ENCODE measurements at places on chromosomes 1 and 21.

- DNase-seq = no peak
Observed at GRCh38 chr1:117128323-117129079, 7.0 kb upstream of the TRIM45 start.

DNA sequence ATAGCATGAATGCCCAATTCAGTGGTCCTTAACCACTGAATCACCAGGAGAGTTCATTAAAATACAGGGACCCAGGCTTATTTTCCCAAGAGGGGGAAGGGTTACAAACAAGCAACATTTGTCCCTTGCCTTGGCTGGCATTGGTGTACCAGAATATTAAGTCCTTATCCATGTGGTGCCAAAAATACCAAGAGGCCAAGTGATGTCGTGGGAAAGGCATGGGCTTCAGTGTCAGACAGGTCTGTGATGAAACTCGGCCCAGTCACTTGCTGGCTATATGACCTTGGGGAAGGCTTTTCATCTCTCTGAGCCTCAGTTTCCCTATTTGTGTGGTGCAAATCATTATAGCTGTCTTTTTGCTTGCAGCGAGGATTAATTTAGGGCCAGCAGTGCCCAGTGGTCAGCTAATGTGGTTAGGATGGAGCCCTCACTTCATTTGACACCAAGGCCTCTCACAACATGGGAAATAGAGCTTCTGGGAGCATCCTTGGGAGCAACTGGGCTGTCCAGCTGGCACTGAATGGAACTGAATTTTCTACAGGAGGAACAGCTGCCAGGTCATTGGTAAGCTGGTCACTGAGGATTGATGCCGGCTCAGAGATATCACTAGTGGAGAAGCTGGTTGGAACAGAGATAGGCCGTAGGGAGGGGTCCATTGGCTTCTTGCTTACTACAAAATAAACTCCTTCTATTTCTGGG lies 77.2 kb upstream of the PPP2R5A start:
- no peak for DNase-seq

- no peak for DNase-seq
Observed at GRCh38 chr1:12188115-12188514, 21.3 kb downstream of the TNFRSF1B start.

GRCh38 chr1:11052839-11053757 lies 6.1 kb upstream of the MASP2 start:
- DNase-seq = no peak

GRCh38 chr1:24714859-24715520 lies 30.3 kb upstream of the CLIC4 start:
- DNase-seq = no peak

- DNase-seq = no peak
Observed at GRCh38 chr1:19780267-19780877, 19.3 kb downstream of the TMCO4 start.

DNA sequence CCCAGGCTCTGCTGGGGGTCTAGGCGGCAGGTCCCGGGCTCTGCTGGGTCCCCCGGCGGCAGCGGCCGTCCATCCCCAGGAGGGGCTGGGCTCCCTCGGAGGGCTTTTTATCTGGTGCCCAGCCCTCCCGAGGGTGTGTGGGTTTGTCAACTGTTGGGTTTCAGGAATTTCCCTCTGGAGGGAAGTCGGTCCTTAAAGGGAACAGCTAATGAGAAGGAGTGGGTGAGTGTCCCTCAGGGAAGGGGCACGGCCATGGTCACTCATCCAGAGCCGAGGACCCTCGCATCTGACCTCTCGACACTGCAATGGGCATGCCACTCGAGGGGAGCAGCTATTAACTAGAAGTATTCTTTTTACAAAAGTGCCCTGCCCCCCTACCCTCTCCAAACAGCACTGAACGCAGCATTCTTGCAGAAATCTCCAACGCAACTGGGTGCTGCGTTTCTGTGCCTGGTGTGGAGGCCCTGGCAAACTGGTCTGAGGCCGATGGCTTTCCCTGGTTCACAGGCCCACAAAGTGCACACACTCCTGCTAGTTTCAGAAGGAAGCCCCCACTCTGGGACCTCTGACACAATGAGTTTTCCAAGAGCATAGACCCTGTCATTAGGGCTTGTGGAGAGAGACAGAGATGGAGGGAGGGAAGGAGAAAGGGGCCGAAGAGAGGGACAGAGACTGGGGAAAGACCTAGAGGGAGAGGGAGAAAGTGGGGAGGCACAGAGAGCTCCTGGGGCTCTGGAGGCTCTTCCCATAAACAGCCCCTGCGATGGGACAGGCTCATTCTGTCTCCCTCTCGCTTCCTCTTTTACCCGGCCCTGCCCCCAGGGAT lies 1.0 kb upstream of the TSPEAR start:
- no peak for DNase-seq

- no peak for DNase-seq
Observed at GRCh38 chr1:243393096-243393495, 137.3 kb downstream of the SDCCAG8 start.

DNA sequence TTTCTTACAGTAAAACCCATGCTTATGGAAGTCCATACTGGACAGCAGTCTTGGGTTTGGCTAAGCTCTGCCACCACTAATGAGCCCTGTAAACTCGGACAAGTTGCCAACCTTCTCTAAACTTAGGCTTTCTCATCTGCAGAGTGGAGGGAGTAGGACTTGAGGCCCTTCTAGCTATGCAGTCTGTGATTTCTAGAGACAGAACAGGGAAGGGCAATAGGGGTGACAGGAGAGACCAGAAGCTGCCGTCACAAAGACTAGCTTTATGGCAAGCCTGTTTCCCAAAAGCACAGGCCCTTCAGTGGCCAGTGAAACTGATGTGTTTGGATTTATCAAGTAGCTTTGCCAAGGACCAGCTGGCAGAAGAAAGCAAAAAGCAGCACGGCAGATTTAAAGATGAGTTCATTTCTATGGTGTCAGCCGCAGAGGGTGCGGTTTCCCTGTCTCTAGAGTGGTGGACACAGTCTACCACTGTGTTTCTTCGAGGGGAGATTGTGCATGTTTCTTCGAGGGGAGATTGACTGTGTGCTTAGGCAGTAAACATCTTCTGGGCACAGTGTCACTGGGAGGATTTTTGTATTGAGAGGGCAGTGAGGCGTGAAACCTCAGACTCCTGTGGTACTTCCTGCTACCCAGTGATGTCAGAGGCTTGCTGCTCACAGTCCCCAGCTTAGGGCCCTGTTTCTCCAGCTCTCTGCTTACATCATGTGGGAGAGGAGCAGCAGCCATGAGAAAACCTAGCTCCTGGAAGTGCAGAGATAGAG lies 119.0 kb downstream of the ROR1 start:
- no peak for DNase-seq

- no peak for DNase-seq
Observed at GRCh38 chr1:184272175-184272866, 114.5 kb upstream of the C1orf21 start.

DNA sequence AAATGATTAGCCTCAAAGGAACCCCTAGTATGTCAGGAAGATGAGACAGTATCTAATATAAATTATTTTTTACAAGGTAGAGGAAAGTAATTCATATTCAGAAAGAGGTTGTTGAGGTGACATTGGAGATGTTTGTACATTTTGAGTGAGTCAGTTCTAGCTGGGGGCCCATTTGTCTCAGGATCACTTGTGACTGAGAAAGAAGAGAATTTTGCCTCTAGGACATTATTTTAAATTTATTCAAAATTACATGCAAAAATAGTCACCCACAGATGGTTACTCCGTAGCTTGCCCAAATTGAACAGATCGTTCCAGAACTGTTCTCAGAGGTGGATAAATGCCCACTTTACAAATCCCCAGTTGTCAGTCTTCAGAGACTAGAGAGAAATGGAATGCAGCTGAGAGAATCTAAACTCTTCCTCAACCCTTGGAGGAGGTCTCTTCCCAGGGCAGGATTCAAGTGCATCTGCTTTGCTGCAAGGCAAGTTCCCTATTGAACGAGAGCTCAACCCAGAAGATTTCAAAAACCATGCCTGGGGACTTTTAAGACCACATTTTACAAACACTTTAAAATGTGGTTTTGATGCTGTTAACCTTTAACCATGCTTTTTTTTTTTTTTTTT lies 987.8 kb upstream of the ADAMTS5 start:
- DNase-seq = no peak

Data from stimulated activated CD4-positive, alpha-beta T cell treated with anti-CD3 and anti-CD28 coated beads, Interleukin-1b, Interleukin-23, amount 100 ng/mL, for 4 hours (primary cell).